Mesendoderm (in vitro differentiated cells): ENCODE measurements at places on chromosomes 11 and 22.
A peak's percentile ranks its signal among the peaks of the same experiment; 100 is the strongest.

GRCh38 chr11:18501629-18502028 is 25.1 kb downstream of the TSG101 start:
- no peak for DNase-seq

DNA sequence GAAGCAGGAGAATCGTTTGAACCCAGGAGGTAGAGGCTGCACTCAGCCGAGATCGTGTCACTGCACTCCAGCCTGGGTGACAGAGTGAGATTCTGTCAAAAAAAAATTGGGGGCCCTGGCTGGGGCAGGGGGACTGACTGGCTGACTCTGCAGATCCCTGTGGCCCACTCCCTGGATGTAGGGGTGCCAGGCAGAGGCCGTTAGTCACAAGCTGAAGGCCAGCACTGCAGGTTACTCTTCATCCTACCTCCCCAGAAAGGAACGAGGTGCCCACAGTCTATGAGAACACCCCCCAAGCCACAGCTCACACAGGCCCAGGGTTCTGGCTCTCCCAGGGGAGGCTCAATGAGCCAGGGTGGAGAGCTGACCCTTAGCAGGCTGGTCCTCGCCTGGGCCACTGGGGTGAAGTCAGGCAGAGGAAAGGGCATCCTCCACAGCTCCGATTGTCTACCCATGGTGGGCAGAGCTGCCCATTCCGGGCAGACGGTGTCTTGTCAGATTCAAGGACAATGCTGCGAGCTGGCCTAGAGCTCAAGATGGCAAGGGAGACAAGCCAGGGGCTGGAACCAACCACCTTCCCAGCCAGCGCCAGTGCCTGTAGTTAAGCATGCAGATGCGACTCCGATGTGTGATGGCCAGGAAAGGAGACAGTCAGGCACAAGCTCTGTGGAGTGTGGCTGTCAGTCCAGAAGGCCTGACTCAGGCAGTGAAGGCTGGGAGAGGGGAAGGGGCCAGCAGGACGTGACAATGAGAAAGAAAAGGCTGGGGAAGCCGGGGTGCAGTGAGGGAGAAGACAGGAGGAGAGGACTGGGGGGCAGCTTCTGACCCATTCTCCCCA is 12.4 kb downstream of the C11orf24 start:
- DNase-seq: no peak

DNA sequence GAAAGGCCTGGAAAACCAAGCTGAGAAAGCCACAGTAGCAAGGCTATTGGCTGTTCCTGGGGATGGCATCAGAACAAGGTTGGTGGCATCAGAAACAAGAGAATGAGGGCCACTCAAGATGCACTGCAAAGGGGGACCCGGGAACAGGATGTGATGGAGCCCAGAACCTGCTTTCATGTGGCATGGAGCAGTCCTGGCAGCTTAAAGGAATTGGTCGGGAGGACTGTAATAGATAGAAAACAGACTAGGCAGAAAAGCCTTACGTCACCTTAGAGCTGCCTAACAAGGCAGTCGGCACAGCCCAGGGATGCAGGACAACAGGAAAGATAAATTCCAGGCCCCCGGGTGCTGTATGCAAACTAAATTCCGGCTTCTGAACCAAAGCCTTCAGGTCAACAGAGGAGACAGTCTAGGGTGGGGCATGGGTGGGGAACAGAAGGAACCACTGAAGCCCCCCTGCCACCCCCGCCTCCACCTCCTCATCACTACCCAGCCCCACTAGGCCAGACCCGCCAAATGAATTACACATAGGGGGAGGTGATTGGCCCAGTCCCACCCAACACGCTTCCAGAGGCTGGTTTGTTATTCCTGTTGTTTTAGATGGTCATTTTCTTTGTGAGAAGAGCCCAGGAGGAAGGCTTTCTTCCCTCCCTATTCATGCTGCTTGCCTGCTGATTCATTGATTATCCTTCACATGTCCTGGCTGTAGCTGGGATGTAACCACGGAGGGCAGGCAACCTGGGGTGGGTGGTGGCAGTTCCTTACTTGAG is 25.7 kb upstream of the LRRC55 start:
- peak; percentile 76 for DNase-seq

DNA sequence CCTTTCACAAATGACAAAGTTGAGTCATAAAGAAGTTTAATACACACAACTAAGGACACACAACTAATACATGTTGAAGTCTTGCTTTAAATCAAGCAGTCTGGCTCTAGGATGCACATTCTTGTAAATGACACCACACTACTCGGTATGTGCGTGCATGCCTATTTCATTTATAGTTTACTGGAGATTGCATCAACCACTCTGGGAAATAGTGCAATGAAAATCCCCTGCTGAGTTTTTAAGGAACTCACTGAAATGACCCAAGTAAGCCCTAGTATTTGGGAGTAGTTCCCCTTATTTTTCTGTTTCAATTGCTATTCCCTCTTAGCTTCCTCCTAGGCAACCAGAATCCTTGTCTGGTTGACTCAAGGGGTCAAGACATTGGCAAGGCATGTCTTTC is 160.2 kb upstream of the LARGE1 start:
- DNase-seq: no peak

- peak; percentile 96 for DNase-seq
Observed at GRCh38 chr22:24968066-24968561, 15.6 kb downstream of the KIAA1671 start.

DNA sequence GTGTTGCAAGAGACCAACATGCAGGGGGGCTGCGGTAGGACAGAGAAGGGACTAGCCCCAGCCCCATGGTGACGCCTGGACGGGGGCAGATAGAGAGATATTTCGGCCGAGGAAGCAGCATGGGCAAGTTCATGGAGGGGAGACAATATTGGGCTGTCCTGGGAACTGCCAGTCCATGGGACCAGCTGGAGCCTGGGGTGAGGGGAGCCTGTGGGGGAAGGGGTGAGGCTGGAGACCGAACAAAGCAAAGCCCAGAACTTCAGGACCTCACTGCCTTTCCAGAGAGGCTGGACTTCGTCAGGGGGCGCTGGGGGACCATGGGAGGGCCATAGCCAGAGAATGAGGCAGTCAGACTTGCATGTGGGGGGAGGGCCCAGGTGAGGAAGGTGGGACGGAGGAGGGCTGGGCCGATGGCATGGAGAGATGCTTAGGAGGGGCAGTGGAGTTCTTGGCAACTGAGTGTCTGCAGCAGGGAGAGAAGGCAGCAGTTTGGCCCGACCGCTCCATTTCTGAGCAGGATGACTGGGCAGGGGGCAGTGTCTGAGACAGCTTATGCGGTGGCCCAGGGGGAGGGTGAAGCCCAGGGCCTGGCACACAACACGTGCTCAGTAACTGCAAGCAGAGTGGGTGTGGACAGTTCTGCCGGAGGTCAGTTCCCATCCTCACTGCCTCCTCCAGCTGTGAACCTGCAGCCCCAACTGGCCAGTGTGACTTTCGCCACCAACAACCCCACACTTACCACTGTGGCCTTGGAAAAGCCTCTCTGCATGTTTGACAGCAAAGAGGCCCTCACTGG is 712 bp downstream of the UPK3A start:
- DNase-seq: peak; percentile 71

DNA sequence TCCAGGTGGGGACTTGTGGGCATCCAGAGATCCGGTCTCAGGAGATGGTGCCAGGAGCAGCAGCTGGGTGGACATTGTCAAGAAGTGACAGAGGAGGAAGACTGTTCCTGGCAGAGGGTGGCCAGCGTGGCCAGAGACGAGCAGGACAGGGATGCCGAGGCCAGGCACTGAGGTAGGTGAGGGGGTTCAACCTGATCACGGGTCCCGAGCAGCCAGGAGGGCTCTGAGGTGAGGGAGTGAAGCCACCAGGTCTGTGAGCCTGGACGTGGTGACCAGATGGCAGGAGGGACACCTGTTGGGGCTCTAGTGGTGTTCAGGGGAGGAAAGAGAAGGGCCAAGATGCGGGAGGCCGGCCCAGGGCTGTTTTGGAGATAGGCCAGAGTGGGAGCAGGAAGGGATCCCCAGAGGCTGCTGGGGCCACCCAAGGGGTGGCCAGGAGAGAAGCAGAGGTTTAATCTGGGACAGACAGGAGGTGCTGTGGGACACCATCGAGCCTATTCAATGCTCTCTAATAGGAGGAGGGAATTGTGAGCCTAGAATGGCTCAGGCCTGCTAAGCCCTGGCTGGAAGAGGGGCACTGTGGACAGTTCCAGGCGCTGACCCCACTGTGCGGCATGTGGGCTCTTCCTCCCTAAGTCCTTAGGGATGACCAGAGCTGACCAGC is 6.3 kb downstream of the PPM1F start:
- no peak for DNase-seq

- peak; percentile 72 for DNase-seq
Observed at GRCh38 chr11:119782006-119782738, 53.2 kb upstream of the NECTIN1 start.

GRCh38 chr11:92892802-92893684 is 76.4 kb upstream of the MTNR1B start:
- no peak for DNase-seq

- no peak for DNase-seq
Observed at GRCh38 chr11:130150790-130151189, 8.8 kb upstream of the ST14 start.

DNA sequence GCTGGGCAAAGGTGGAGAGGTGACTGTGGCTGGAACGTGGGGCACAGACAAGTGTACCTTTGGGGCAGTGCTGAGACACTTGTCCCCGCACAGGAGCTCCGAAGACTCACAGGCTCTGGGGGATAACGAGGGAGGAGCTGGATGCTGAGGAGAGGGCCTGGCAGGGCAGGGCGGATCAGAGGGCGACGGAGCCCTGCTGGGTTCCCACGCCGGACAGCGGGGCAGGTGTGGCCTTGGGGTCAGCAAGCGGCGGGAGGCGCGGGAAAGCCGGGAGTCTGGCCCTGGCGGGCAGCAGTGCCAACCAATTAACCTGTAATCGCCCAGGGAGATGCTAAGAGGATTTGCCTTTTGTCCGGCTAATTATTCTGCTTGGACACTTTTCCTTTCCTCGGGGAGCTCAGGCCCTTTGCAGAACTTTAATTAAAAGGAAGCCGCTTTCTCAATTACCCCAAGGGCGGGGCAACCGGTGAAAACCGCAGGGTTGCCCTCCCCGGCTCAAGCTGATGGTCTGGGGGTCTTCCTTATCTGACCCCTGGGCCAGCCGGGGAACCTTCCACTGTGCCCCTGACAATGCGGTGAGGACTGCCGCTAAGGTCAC is 71.5 kb downstream of the WNT7B start:
- no peak for DNase-seq

GRCh38 chr11:31643857-31644256 is 134.3 kb downstream of the ELP4 start:
- no peak for DNase-seq

DNA sequence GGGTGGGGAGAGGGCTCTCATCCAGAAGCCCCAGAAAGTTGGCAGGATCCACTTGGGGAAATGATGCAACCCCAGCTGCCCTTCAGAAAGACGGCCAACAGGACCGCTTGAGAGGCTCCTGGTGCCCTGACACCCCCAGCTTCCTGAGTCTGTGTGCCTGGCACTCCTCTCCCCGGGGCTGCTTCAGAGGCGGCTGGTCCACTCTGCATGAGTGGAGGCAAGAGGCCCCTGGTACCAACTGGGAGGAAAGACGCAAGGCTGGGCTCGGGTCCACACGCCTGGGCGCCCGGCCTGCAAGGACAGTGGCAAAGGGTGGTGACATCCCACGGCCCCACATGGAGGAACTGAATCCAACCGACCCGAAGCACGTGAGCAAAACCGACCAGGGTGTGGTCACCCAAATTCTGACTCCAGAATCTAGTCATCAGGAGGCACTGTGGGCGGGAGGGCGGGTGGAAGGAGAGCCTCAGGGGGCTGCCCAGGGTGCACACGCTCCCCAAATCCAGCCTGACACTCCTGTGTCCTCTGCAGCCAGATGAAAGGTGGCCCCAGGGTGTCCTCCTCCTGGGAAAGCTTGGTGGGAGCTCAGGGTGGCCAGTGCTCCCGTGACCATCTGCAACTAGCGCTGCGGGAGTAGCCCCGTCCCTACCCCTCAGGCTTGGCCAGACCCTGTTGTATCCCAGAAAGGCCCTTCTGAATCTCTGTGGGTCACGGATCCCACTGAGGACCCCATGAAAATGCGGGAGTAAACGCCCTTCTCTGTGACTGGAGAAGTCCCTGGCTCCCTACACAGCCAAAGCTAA is 3.7 kb downstream of the RNH1 start:
- DNase-seq: no peak

- no peak for DNase-seq
Observed at GRCh38 chr11:34890812-34891211, 25.4 kb downstream of the APIP start.

- peak; percentile 97 for DNase-seq
Observed at GRCh38 chr11:128814856-128815705, 52.0 kb downstream of the KCNJ1 start.

GRCh38 chr11:95035316-95035715 is 10.3 kb downstream of the KDM4E start:
- no peak for DNase-seq

- no peak for DNase-seq
Observed at GRCh38 chr11:59479906-59480305, 6.8 kb downstream of the OR4D10 start.

GRCh38 chr11:14541192-14541947 is 21.2 kb upstream of the PSMA1 start:
- no peak for DNase-seq

- DNase-seq: no peak
Observed at GRCh38 chr11:92628401-92629292, 340.8 kb upstream of the MTNR1B start.

GRCh38 chr11:121669422-121669821 is 216.7 kb upstream of the SORL1-AS1 start:
- DNase-seq: no peak

DNA sequence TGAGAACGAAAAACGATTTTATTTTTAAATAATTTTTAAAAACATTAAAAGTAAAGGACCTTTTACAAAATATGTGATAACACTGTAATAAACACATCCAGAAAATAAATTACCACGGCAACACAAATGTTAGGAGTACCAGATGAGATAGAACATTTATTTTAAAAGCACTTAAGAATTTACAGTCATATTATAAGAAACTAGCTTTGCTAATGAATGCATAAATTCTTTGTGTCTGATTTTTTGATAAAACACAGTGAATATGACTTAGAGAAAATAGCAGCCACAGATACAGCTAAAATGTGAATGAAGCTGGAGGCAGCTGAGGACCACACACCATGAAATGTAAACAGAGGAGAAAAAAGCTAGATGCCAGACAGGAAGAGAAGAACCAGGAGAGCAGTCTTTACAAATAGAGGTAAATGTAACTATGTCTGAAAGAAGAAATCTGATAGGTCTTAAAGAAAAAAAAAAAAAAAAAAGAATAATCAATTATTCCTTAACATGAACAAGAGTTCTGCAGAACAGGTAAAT is 14.6 kb downstream of the CCDC34 start:
- DNase-seq: no peak

DNA sequence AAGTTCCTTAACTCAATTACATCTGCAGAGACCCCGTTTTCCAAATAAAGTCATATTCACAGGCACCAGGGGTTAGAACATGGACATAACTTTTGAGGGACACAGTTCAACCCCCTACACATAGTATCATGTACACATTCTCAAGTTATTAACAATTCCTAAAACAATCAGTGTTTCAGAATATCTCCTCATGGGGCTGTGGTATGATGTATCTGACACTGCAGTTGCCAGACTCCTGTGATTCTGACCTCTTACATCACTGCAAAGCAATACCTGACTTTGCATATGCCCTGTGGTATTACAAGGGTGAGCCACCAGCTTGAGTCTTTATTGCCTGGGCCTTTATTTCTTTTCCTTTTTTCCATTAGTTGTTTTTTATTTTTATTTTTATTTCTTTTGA is 141.7 kb downstream of the COMMD9 start:
- DNase-seq: no peak

- DNase-seq: no peak
Observed at GRCh38 chr11:45596571-45596970, 68.9 kb downstream of the CHST1 start.
